Stimulated activated memory B cell treated with anti-CD40 and anti-IgM and Interleukin-4, amounts not matched to agents 10 μg/mL and 1 μg/mL and 100 μg/mL, for 72 hours (primary cell): ENCODE measurements at places on chromosomes 12 and 14.
A peak's percentile ranks its signal among the peaks of the same experiment; 100 is the strongest.

DNA sequence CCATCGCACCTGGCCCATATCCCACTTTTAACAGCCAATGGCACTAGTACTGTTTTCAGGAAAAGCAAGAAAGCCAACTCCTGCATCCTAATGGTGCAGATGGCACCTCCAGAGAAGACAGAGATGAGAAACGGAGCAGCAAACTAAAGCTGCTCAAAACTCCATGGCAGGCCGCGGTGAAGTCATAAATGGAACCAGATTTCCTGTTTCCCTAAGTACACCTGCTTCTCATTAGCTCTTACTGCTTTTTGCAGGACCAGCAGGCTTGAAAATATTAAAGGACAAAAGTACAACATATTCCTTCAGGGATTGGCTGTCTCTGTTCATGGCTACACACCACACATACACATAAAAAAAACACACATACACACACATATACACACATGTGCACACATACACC, 36.7 kb upstream of the LGALS3 start:
- ATAC-seq, result no peak

DNA sequence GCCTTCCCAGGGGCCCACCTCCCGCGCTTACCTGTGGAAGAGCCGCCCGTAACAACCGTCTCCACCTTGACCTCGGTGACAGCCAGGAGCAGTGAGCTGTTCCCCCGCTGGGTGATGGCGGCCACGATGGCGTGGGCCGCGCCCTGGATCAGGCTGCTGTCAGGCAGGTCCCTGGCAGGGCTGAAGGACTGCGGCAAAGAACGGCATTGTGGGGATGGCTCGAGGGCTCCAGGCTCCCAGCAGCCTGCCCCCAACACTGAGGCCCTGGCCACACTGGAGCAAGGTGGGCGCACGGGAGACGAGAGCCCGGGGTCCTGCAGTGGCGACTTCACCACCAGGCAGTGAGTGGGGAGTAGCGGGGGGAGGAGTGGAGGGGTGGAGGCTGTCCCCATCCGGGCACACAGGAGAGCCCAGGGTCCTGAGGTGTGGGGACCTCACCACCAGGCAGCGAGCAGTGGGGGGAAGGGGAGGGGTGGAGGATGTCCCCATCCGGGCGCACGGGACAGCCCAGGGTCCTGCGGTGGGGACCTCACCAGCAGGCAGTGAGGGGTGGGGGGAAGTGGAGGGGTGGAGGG, 25.0 kb downstream of the JAG2 start:
- peak; percentile 35 for ATAC-seq

DNA sequence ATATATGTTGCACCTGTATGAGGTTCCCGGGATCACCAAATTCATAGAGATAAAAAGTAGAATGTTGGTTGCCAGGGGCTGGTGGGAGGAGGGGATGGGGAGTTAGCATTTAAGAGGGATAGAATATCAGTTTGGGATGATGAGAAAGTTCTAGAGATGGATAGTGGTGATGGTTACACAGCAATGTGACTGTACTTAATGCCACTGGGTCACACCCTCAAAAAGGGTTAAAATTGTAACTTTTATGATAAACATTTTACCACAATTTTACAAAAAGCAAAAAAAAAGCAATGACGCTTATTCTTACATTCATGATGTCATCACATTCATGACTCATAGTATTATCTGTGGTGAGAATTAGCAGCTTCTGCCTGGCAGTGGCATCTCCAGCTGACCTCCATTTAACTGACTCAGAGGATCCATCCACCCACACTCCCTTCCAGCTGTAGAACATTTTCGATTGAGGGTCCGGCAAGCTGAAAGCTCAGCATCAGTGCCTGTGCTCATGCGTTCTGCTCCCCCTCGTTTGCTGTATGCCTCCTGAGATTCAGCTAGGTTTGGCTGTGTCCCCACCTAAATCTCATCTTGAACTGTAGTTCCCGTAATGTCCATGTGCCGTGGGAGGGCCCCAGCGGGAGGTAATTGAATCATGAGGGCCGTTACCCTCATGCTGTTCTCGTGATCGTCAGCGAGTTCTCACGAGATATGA, 64.8 kb upstream of the TMEM260 start:
- no peak for ATAC-seq

DNA sequence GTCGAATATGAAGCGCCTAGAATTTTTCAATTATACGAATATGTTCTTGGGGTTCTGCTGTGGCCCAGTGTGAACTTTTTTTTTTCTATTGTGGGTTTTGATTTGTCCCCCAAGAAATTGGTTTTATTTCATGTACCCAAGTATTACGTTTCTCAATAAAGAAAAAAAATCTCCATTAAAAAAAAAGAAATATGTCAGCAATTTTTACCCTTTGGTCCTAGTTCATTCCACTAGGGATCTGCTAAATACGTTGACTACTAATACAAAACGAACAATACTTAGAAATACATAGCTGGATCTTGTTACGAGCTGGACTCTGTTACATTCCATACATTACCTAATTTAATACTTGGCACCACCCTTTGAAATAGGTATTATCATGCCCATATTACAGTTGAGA, 216.9 kb downstream of the SLC16A7 start:
- no peak for ATAC-seq

DNA sequence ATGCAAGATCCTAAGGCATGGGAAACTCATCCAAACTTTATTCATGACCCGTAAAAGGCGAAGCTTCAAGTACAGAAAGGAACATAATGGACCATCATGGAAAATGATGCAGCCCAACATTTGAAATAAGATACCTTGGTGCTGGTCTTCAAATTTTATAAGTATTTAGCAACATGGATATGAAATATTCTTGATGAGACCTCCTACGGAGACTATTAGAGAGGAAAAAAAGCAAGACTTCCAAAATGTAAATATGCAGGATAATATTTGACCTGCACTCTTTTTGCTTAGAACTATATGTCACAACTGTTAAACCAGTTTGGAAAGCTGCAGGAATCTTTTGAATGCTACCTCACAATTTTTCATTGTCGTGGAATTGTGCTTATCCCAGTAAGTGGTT, 168.8 kb upstream of the ARID2 start:
- ATAC-seq, result no peak

- no peak for ATAC-seq
Measured at GRCh38 chr14:104023325-104024055, 62.0 kb upstream of the ASPG start.

DNA sequence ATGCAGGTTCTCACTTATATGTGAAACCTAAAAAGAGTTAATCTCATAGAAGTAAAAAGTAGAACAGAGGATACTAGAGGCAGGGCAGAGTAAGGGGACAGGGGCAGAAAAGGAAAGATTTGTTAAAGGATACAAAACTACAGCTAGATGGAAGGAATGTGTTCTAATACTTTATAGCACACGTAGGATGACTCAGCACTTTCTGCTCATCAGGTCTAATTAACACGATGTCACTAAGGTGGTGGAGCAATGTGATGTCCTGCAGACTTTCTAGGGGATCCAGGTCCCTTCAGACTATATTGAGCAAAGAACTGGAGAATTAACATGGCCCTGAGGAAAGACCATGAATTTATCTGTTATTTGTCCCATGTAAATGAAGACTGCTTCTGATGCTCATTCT, 80.8 kb upstream of the CMKLR1 start:
- no peak for ATAC-seq

- peak; percentile 24 for ATAC-seq
Measured at GRCh38 chr12:46830731-46831334, 5.0 kb upstream of the SLC38A4 start.

DNA sequence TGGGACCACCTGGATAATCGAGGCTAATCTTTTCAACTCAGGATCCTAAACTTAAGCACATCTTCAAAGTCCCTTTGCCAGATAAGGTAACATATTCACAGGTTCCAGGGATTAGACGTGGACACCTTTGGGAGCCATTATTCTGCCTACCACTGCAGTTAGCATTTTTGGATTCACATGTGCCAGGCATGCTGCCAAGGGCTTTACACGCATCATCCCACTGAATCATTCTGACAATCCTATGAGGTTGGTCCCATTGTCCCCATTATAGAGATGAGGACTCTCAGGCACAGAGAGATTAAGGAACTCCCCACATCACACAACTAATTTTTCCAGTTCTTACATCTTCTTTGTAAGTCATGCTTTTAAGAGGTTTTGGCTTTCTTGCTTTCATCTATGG, 34.5 kb downstream of the RTN1 start:
- ATAC-seq, result no peak

DNA sequence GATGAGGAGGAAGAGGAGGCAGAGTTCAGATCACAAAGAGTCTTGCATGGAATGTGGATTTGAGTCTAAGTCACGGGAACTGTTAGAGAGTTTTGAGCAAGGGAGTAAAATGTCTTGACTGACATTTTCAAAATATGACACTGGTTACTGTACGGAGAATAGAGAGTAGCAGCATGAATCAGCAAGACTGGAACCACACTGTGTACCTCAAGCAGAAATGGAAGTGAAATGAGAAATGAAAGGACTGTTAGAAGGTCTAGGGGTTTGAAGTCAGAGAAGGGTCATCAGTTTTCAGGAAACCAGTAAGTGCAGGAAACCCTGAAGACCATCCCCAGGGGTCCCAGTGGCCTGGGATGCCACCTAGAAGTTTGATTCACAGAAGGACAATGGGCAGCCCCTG, 236.3 kb downstream of the GALC start:
- no peak for ATAC-seq

DNA sequence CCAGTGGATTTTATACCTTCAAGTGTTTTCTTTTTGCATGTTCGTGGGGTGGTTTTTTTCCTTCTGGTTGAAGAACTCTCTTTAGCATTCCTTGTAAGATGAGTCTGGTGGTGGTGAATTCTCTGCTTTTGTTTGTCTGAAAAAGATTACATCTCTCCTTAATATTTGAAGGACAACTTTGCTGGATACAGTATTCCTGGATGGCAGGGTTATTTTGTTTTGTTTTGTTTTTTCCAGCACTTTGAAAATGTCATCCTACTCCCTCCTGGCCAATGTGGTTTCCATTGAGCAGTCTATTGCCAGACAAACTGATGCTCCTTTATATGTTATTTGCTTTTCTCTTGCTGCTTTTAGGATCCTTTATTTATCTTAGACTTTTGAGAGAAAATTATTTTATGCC, 43.2 kb upstream of the ZFP36L1 start:
- no peak for ATAC-seq

GRCh38 chr12:17110316-17110715, 504.4 kb upstream of the LMO3 start:
- no peak for ATAC-seq

GRCh38 chr14:89029961-89030694, 205.7 kb downstream of the TTC8 start:
- no peak for ATAC-seq

DNA sequence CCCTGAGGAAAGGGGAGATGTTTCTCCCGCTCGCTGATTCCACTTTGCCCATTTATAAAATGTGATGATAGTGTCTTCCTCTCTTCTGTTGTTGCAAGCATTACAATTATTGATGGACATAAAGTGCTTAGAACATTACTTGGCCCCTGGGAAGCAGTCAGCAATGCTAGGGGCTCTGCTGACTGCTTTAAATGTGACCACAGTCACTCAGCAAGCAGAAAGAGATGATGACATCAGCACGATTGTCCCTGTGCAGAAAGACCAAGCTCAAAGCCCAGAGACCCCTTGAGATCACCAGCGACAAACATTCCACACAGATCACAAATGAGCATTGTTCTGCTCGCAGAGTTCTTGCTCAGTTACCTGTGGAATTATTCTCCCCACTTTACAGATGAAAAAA, 26.5 kb downstream of the TUNAR start:
- ATAC-seq, result no peak

- ATAC-seq, result no peak
Measured at GRCh38 chr12:80643961-80644360, 63.5 kb upstream of the MYF6 start.

DNA sequence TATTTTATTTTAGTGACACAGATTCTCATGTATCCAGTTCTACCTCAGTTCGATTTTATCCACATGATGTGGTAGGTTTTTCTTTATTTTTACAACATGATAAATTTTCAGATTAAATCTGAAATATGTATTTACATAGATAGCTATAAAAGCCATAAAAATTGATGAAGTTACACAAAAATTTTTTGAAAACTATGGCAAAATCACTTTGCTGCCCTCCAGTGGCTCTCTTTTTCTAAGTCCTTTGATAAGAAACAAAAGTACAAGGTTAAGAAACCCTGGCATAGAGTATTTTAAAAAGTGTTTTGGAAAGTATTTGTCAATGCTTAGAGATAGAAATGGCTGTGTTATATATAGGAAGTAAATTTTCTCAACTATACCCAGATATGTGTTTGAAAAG, 104.2 kb downstream of the PCNX1 start:
- ATAC-seq, result no peak

DNA sequence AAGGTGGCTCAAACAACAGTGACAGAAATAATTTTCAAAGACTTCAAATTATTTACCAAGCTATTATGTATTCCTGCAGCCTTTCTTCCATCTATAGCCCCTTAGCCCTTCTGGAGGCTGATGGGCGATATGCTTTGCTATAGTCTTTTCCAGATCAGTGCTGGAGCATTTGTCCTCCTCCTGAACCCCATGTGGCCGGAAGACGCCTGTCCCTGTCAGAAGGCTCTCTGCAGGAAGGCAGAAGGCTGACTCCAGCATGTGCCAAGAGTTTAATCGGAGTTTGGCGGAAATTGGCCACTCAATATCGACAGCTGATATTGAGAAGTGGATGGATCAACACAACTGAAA, 49.3 kb upstream of the MAX start:
- no peak for ATAC-seq

DNA sequence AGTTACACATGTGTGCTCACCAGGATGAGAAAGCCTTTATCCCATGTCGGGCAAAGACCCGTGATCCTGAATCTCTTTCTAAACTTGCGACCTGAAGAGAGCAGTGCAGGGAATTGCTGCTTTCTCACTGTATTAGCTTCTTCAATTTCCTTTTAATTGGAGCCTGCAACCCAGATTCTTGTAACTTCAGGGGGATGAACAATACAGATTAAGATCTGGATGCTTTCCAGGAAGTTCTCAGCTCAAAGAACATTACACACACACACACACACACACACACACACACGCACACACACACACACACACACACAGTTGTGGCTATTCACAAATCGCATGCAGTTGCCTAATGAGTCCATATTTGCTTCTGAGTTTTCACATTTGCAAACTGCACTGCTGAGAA, 268.3 kb downstream of the NPAS3 start:
- ATAC-seq, result no peak

DNA sequence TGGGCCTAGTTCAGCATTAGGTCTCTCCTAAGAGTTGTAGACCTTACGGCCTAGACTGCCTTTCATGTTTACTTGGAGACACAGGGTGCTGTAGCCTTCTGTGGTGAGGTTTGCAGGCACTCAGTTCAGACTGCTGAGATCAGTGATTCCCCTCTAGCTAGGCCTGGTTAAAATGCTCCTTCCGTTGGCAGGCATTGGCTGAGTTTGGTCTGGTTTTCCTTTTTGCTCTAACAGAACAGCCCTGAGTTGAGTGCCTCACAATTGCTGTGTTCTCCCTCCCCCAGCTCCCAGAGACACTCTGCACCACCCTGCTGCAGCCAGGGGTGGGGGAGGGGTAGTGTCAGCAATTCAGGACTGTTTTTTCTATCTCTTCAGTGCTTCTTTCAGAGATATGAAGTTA, 178.9 kb upstream of the DYRK2 start:
- no peak for ATAC-seq

- no peak for ATAC-seq
Measured at GRCh38 chr14:83816761-83817160, 1713.2 kb upstream of the FLRT2 start.
